OCI-LY7 (cell line): ENCODE measurements at places on chromosomes 2 and 18. TPM values are rescaled to one million over a fixed set of nuclear protein-coding genes. Genes with fewer than 3 reads are reported as not detected.

DNA sequence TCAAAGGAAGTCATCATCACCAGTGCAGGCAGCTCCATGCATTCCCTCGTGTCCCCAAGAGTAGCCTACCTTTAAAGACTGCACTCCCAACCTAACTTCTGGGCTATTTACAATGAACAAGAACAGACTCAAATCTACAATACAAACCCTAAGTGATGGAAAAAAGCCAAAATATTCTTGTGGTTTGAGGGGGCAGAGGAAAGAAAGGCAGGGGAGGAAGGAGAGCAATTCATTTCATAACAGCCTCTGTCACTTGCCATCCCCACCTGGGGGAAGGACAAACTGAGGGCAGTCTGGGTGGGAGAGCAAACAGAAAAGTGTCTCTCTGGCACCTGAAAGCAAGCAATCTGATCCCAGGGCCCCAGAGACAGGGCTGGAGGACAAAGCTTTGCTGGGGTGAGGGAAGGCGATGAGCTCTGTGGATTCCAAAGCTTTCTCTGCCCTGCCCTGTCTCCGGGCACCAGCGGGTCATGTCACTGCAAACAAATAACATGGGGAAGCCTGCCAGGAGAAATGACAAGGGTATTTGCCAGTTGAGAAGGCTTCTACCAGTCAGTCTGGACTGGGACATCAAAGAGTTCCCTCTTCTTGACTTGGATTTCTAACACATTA lies 528.0 kb upstream of the TNP1 start:
- no peak for DNase-seq

DNA sequence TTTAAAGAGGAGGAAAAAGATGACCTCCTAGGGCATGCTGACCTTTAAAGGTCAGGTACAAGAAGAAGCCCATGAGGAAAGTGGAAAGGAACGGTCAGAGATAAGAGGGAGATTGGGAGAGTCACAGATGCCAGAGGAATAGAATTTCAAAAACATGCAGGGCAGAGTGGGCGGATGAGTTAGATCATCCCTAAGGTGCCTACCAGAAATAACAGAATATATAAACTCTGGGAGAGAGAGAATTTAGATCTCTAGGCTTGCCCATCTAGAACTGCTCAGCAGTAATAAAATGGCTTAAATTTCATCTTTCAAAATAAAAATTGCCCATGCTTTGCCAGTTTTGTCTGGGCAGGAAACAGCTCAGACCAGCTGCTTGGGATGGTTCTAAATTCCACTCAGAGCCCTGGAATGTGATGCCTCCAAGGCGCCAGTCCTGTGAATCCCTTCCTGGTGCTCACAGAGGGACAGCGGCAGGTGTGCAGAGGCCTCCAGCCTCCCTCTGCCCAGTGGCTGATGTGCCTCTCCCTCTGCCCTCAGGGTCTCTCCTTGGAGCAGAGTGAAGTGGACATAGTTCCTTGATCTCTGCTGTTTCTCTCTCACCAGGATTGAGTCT lies 130.9 kb downstream of the ANTXR1 start:
- no peak for DNase-seq

The SLC25A12 gene
- 29.7 and 32.3 TPM in 2 replicates for total RNA-seq

DNA sequence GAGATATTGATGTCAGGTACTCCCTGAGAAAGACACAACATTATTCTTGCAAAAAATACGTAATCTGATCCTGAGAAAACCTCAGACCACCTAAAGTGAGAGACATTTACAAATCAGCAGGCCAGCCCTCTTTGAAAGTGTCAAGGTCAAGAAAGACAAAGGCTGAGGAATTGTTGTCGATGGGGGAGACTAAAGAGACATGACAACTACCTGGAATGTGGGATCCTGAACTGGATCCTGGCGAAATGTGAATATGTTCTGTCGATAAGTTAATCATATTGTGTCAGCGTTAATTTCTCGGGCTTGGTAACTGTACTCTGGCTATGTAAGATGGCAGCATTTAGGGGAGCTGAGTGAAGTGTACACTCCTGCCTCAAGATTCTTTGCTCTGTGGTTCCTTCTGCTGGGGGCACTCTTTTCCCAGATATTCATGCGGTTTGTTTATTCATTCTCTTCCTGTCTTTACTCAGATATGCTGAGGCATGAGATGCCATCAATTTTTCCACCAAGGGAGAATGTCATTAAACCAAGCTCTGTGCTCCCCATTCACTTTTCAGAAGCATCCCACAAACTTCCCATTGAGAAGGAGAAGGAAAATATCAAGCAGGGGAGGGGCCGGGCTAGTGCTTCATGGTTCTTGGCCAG lies 154.9 kb downstream of the CAPN13 start:
- DNase-seq: no peak

DNA sequence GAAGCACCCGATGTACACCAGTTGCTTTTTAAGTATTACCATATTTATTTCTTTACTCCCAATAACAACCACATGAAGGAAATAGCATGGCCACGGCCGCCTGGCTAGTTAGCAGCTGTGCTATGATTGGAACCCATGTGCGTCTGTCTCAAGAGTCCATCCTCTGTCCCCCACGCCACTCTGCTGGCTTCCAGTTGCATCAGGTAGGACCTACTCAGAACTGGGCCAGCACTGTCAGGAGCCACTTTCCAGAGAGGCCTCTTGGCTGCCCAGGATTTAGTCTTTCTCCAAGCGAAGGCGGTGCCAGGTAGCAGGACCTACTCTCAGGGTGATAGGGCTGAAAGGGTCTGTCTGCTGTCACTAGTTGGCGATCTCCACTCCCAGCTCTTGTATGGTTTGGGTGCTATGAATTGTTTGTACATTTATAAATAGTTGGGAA lies 22.1 kb downstream of the ASB18 start:
- no peak for DNase-seq
